ENCODE measurements at places on chromosomes 13 and 19. TPM values are rescaled to one million over a fixed set of nuclear protein-coding genes. Genes with fewer than 3 reads are reported as not detected.

Gene ADAMTSL5
- total RNA-seq, result 0.18 TPM

Gene NAT14
- total RNA-seq, result 37.7 TPM

Gene LHB
- total RNA-seq, result 1.4 TPM

Gene LRRC8E
- total RNA-seq, result 0.08 TPM

Gene GDF15
- 1.3 TPM for total RNA-seq

Gene ZNF442
- total RNA-seq, result 4.0 TPM

Gene CEACAM21
- 74.1 TPM for total RNA-seq

Gene RNF17
- not detected for total RNA-seq

Gene SCGB2B2
- total RNA-seq, result 0.74 TPM

Gene RPS16
- 2,151 TPM for total RNA-seq

Gene UPF3A
- 61.6 TPM for total RNA-seq

Gene CFAP97D2
- total RNA-seq, result not detected

Gene ZNF90
- total RNA-seq, result 16.7 TPM

Gene DCLK1
- 1.6 TPM for total RNA-seq

Gene CGB5
- not detected for total RNA-seq

Gene KLF16
- 19.9 TPM for total RNA-seq

Gene PRSS57
- not detected for total RNA-seq

Gene PSG6
- total RNA-seq, result not detected

Gene ACER1
- not detected for total RNA-seq

Gene KLF1
- total RNA-seq, result 0.54 TPM

Gene HSPBP1
- total RNA-seq, result 24.6 TPM

Gene ERICH4
- total RNA-seq, result not detected

Gene TMEM86B
- total RNA-seq, result 4.1 TPM

Gene NOVA2
- 86.0 TPM for total RNA-seq

Gene PSG2
- total RNA-seq, result not detected

Gene ATP11A
- 211 TPM for total RNA-seq

Gene LGALS7B
- 18.8 TPM for total RNA-seq

Gene ERCC2
- total RNA-seq, result 44.2 TPM

Gene HNRNPUL1
- 259 TPM for total RNA-seq

Gene PLVAP
- 1,569 TPM for total RNA-seq

Gene KRTDAP
- total RNA-seq, result not detected

Gene PROZ
- not detected for total RNA-seq

Gene CBARP
- 10.4 TPM for total RNA-seq

Gene LRRC25
- not detected for total RNA-seq

Measured in endothelial cell (in vitro differentiated cells).